ENCODE measurements at places on chromosomes 1 and 21.

DNA sequence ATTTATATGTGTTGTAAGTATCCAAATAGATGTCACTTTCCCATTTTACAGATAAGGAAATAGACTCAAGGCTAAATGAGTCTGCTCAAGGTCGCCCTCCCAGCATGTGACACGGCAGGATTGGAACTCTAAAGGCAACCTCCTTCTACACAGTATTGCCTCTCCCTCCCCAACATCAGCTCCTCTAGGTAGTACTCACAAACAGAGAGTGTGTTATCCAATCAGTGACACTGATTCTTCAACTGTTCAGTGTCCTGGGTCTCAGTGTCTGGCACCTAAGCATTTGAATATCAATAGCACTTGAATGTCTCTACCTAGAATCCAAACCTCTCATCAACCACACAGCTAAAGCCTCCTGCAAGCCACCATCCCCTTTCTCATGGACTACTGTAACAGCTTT lies 87.1 kb downstream of the DAB1 start:
- DNase-seq = no peak

DNA sequence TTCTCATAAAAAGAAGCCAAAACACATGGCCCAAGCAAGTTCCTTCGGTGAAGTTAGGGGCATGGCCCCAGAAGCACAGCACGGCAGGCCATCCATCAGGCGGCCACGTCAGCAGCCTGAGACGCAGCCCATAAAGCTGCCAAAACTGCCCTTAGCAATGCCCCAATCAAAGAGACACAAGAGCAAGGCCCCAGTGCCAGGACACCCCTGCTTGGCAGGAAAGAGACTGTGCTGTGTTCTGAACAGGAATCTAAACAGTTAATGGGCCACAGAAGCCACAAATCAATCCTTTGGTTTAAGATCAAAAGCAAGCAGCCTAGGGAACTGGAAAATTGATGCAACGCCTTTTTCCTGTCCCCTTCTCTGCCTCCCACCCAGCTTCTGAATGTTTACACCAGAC lies 497.0 kb upstream of the USP24 start:
- no peak for DNase-seq

DNA sequence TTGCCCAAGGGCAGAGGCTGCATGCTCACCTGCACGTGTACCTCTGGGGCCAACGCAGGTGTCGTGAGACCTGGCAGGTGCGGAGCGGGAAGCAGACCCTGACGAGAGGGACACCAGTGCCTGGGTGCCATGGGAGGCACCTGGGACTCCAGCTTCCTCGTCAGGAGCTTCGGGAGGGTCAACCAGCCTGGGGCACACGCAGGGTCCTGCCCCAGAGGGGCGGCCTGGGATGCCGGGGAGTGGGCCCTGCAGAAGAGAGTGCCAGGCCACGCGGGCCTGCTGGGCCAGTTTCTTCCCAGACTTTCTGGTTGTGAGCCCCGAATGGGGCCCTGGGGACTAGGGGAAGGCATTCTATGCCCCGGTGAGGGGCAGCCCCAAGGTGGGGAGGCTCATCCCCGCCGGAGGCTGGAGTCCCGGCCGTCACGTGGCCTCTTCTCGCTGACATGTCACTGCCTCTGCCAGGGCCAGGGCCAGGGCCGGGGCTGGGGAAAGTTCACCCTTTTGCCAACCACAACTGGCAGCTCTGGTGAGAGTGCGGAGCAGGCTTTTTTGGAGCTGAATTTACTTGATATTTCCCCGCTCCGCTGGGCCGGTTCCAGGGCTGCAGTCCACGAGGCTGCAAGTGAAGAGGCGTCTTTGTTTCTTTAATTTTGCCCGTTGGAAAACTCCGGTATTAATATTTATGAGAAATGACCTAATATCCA lies 38.5 kb upstream of the ACTRT2 start:
- DNase-seq = no peak

DNA sequence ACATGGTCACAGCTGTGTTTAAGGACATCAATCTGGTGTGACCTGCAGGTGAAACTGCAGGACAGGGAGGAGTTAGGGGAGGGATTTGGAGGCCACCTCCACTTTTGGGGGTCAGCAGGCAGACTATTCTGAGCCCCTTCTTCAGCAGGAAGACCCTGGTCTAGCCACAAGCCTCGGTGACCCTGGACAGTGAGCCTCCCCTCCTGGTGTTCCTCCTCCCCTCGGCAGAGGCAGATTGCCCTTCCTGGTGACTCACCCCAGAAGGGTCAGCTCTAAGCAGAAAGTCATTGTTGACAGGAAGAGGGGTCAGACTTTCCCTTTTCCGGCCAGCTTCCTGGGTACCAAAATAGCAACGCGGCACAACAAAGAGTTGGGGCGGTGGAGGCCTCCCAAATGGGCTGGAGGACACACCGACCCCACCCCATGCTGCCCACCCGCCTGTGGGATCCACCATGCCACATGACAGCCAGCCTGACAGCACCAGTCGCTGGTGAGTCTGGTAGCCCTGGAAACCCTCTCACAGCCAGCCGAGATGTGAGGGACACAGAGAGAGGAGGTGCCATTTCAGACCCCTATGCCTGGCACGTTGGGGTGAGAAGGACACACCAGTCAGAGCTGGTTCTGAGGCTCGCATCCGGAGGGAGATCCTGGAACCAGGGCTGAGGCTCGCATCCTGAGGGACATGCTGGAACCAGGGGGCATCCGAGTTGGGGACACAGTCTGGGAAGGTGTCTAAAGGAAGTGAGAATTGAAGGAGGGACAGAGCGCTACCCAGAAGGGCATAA lies 14.7 kb upstream of the CSF1 start:
- DNase-seq = no peak

- no peak for DNase-seq
Measured at GRCh38 chr1:101158424-101158823, 78.4 kb upstream of the S1PR1 start.

DNA sequence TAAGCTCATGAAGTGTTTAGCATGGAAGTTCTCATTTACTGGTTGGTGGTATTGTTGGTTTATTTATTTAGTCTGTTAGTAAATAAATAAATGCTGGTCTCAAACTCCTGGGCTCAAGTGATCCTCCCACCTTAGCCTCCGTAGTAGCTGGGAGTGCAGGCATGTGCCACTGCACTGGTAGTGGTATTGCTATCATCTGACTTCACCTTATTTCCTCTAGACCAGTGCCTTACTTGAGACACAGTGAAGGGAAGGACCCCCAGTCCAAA lies 1.4 kb upstream of the SLC2A1 start:
- DNase-seq = no peak

DNA sequence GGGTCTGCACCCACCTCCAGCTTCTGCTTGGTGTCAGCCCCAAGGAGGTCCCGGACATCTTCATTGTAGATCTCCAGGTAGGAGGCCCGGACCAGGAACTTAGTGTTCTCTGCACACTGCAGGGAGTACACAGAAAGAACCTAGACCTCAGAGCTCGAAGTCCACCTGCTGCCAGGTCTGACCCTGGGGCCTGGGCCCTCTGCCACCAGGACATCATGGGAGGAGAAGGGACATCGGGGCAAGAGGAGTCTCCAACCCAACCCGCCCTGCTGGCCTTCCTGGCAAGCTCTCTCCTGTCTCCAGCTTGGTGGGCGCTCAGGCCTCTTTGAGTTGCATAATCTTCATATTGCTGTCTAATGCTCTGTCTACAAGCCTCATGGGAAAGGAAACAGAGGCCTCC lies 4.4 kb downstream of the KIF17 start:
- DNase-seq = no peak

DNA sequence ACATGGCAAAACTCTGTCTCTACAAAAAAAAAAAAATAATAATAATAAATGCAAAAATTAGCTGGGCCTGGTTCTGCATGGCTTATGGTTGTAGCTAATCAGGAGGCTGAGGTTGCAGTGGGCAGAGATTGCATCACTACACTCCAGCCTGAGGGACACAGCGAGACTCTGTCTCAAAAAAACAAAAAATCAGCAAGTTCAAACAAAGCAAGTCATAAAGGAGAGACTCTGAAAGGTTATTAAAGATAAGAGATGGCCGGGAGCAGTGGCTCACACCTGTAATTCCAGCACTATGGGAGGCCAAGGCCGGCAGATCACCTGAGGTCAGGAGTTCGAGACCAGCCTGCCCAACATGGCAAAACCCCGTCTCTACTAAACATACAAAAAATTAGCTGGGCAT lies 28.8 kb downstream of the COP1 start:
- DNase-seq = no peak

- no peak for DNase-seq
Measured at GRCh38 chr1:231272880-231273279, 31.9 kb downstream of the GNPAT start.

DNA sequence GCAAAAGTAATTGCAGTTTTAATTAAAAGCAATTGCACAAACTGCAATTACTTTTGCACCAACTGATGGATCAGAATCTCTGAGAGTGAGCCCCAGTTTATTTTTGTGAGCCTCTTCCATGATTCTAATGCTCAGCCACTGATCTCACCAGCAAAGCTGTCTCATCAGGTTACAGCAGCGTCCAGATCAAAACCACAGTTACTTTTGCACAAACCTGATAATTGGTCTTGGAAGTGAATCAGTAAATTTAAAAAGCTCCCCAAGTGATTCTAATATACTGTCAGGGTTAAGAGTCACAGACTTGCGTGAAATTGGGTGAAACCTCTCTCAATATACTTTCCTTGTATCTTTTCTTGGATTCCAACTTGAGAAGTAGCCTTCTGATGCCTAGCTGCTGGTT lies 13.5 kb upstream of the CR2 start:
- no peak for DNase-seq

DNA sequence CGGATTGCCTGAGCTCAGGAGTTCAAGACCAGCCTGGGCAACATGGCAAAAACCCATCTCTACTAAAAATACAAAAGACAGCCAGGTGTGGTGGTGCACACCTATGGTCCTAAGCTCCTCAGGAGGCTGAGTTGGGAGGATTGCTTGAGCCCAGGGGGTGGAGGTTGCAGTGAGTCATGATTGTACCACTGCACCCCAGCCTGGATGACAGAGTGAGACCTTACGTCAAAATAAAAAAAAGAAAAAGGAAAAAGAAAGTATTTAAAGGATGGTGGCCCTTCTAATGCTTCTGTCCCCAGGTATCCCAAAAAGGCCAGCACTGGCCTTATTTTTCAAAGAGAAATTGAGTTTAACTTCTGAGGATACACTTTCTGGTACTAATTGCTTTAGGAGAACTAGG lies 1.7 kb downstream of the IKBKE start:
- DNase-seq = no peak

GRCh38 chr1:167663002-167663772 lies 33.2 kb downstream of the RCSD1 start:
- no peak for DNase-seq

- peak; percentile 24 for DNase-seq
Measured at GRCh38 chr1:86965012-86965826, 50.8 kb downstream of the HS2ST1 start.

DNA sequence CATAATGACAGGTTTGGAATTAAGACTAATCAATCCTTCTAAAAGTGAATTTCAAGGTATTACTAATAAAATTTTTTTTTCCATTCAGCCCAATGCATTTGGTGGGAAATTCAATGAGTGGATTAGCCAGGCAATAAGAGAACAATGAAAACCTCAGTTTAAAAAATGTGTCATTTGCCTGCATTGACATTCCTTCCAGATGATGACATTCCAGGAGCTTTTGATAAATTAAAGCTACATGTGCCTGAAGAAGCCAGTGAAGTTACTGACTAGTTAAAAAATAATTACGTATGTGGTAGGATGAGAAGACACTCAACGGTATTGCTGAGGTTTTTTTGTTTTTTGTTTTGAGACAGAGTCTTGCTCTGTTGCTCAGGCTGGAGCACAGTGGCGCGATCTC lies 37.9 kb upstream of the RC3H1 start:
- DNase-seq = no peak

GRCh38 chr1:70462611-70463010 lies 51.5 kb downstream of the CTH start:
- DNase-seq = no peak

DNA sequence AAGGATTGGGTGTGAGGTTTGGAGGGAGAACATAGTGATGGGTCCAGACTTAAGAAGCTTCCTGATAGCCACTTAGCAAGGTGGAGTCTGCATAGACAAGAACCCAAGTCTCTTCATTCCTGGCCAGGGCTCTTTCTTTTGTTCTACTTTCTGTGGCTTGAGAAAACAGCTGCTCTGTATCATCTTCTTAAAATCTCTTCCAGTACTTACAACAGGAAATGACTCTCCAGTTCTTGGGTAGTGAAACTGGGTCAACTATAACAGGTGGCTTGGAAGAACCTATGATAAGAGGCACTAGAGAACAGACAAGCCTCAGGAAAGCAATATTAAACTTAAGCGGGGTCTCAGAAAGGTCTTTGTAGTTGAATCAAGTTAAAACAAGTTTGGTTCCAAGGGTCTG lies 148.1 kb upstream of the USP24 start:
- DNase-seq = peak; percentile 60

DNA sequence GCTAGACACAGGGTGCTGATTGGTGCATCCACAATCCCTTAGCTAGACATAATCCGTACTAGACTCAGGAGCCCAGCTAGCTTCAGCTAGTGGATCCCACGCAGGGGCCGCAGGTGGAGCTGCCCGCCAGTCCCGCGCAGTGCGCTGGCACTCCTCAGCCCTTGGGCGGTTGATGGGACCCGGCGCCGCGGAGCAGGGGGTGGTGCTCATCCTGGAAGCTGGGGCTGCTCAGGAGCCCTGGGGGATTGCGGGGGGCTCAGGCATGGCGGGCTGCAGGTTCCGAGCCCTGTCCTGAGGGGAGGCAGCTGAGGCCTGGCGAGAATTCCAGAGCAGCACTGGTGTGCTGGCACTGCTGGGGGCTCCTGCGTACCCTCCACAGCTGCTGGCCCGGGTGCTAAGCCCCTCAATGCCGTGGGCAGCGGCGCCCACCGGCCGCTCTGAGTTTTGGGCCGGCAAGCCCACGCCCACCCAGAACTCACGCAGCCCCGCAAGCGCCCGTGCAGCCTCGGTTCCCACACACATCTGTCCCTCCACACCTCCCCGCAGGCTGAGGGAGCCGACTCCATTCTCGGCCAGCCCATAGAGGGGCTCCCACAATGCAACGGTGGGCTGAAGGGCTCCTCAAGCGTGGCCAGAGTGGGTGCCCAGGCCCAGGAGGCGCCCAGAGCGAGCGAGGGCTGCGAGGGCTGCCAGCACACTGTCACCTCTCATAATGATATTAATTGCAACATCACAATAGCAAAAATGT lies 87.4 kb downstream of the CRB1 start:
- no peak for DNase-seq

DNA sequence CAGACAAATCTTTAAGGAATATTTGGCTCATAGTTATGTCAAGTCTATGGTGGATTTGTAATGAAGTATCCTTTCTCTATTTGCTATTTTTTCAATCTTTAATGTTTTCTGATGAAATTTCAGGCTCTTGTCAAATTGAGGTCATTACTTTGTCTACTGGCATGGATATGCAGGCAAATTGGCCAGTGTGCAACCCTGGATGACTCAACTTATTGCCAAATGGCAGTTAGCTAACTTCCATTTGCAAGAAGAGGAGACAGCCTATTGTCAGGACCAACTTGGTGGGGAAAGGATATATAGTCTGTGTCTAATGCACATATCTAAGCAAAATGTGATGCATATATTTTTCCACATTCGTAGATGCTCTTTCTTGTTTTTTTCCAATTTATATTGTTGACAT lies 530.5 kb downstream of the PTBP2 start:
- DNase-seq = no peak
